Stimulated activated CD4-positive, alpha-beta T cell treated with anti-CD3 and anti-CD28 coated beads, Interleukin-4, amount 100 ng/mL, for 24 hours (primary cell): ENCODE measurements at places on chromosomes 6 and 20.
A peak's percentile ranks its signal among the peaks of the same experiment; 100 is the strongest.

GRCh38 chr6:55994531-55994930 is 119.1 kb upstream of the BMP5 start:
- no peak for DNase-seq

DNA sequence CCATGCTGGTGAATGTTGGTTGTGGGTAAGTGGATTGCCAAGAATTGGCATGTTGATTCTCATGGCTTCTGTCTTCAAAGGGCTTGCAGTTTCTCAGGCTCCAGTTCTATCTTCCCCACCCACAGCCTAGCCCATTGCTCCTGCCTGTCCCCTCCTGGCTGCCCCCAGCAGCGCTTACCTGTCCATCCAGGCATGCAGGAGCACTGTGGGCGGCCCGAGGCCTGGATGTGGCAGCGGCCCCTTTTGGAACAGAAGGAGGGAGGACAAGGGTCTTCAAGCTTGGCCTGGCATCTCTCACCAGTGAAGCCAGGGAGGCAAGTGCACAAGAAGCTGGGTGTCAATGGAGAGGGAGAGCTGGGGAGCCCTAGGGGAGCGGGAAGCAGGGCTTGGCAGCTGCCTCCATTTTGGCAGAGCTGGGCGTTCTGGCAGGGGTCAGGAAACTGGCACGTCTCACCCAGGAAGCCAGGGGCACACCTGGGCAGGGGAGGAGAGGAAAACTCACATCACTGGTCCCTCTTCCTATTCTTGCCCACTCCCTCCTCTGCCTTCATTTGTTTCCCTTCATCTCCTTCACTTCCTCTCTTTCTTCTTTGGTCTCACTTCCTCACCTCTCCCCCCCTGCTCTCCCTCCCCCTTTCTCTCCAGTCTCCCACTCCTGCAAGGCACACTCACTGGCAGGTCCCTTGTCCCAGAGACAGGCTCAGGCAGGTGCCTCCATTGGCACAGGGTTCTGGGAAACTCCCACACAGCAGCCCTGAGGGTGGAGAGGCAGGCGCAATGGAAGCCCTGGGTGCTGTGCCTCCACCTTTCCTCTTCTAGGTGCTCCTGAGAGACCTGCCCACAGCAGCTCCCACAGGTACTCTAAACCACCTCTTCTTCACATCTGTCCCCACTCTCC is 1.3 kb downstream of the NOTCH4 start:
- no peak for DNase-seq

DNA sequence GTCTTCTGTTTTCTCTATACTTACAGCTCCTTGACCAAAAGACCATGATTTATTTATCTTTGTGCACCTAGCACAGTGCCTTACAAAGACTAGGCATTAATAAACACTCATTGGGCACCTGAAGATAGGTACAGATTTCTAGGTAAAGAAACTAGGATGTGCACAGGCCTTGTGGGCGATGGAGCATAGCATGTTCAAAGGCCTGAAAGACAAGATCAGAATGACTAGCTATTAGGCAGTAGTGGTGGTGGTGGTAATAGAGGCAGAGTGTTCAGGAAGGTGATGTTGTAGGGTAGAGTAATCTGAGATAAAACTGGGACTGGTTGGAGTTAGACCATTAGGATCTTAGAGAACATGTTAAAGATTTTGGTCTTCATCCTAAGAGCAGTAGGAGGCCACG is 3.9 kb downstream of the TXLNB start:
- DNase-seq = no peak

DNA sequence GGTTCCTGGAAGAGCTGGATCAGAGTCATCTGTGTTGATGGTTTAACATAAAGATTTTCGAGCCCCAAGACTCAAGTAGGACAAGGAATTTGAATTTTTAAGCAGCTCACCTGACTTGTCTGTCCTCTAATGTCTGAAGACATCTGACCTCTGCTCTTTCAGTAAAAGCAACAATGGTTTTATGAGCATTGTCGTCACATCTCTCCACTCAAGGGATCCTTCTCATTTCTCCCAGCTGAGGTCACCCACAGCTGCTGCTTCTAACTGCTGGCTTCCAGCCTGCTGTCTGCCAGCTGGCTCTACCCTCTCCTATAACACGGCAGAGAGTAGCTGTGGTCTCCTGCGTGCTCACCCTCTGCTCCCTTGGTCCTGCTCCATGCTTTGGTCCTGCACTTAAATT is 24.7 kb upstream of the HDAC2 start:
- no peak for DNase-seq

GRCh38 chr6:169890901-169891300 is 139.5 kb downstream of the ERMARD start:
- DNase-seq = no peak

DNA sequence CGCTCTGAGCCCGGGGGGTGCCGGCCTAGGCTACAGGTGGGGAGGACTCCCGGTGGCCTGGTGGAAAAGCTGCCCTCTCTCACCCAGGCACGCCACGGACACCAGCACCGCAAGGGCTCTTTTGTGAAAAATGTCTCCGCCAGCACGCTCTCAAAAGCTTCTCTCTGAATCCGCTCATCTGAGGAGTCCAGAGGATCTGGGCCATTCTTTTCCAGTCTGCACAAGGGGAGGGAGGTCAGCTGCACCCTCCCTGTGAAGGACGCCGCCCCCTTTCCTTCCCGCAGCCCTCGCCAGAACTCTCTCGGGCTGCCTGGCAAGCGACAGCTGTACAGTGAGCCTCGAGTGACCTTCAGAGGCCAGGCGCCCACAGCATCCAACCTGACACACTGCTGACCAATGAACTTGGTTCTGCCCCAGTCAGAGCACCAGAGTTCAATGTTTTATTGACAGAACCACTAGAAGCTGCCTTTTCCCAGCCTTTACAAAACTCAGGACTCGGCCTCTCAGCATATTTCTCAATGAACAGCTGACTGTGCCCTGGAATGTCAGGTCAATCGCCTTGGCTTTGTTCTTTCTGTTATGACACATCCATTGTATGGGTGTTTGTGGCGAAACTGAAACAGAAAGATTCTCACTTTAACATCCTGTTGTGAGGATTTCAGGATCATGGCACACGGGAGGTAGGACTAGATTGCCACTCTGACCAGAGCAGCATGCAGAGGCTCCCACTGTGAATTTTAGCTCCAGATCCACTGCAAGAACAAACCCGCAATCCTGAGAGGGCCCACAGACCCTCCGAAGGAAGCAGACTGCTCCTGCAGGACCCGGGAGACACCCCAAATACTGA is 26.7 kb downstream of the SERPINB9 start:
- no peak for DNase-seq

- no peak for DNase-seq
Measured at GRCh38 chr6:67594366-67594765, 1040.7 kb upstream of the ADGRB3 start.

DNA sequence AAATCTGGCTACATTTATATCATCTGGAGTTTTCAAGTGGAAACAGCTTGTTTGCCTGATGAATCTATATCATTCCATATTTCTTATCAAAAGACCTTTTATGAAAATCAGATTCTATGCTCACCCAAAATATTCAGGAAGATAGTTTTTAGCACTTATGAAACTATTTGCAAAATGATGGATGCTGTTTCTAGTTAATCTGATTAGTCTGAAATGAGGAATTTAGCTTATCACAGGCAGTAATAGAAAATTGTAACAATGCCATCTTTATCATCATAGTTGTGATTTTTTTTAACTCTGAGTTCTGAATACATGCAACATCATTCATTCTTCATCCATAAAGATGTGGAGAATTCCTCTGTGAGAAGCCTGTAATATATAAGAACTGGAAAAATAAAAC is 229.7 kb downstream of the PLCB1 start:
- no peak for DNase-seq

- no peak for DNase-seq
Measured at GRCh38 chr6:147660334-147661311, 152.1 kb downstream of the SAMD5 start.

DNA sequence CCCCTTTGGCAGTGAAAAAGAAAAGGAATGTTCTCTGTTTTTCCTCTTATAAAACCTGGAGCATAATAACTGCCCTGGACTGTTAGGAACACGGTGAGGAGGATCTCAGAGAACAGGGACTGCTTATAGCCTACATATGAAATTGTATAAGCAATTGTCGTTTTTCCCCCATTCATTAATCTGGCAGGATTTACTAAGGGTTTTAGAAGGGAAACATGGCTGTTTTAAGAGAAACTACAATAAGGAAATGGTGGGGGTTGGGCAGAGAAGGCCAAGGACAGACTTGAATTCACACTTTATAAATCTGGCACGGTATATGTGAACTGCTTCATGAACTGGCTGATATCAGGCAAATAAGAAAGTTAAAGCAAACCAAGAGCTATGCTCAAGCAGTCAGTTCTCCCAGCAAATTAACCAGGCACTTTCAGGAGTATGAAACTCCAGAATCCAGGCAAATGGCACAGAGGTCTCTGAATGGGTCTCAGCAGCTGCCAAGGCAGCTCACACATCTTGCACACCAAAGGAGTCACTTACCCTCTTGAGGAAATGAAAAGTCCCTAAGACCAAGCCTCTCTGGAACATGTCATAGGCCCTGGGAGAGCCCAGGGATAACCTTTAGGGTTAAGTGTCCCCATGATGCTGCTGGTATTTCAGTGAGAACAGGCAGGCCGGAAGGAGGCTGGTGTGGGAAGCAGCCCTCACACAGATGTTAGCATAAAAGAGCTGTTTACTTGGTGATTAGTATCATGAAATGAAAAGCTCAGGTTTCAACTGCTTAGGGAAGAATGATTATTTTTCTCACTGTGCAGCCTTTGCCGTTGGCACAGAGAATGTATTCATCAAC is 260.5 kb upstream of the MARCKS start:
- no peak for DNase-seq

GRCh38 chr6:95686895-95687294 is 109.6 kb downstream of the MANEA start:
- no peak for DNase-seq

GRCh38 chr6:122184401-122184827 is 215.0 kb upstream of the HSF2 start:
- DNase-seq = no peak

DNA sequence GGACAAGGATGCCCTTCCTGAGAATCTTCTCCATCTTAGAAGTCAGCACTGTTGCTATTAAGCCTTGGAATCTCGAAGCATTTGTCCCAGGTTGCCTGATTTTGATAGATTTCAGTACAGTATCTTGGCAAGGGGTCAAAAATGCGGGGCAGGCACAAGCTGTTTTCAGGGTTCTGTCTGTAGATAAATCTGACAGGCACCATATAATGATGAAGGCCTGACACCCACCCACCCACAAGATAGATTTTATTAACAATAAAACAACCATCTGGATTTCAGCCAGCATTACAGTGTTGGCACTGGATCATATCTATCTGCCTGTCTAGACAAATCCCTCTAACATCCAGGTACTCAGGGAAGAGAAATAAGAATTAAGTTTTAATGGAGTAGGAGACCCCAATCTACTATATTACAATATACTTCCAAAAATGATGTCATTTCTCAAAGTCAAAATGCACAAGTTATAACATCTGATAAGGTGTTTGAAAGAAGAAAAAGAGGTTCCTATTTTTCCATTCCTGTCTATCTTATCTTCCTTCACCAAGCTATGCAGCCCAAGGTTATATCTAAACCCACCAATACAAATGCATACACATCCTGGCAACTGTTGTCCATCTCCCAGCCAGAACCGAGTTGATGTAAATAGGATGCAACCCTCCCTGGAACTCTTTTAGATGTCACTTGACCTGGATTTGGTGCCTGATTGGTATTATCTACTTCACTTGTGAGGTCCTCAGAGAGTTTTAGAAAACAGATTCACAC is 10.7 kb downstream of the NEDD9 start:
- no peak for DNase-seq

GRCh38 chr6:11632231-11632630 is 94.7 kb downstream of the TMEM170B start:
- DNase-seq = no peak

DNA sequence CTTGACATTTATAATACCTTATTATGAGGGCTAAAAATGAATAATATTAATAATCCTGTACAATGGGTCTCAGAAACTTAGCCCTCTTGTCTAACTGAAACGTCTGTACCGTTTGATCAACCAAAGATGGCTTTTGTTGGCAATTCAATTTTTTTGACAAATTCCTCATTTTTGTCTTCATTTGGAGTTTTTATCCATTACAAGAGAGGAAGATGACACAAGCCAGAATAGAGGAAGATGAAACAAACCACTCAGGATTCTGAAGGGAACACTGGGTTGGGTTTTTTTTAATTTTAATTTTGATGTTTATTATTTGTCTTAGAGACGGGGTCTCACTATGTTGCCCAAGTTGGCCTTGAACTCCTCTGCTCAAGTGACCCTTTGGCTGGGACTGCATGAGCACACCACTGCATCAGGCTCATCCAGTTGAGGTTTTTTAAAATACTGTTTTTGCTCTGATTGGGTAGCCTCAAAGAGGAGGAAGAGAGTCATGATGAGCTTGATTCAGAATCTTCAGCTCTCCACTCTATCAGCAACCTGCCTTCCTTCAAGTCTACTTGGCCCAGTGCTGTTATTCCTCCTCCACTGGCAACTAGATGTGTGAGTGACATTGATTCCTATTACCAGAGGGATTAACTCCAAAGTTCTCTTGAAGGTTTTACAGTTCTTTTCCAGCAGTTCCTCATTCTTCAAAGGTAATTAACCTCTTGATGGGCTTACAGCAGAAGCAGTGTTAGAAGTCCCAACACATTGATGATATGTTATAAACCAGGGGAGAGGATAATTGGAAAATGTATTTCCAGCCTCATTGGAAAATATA is 71.3 kb downstream of the ATXN1 start:
- DNase-seq = peak; percentile 22

DNA sequence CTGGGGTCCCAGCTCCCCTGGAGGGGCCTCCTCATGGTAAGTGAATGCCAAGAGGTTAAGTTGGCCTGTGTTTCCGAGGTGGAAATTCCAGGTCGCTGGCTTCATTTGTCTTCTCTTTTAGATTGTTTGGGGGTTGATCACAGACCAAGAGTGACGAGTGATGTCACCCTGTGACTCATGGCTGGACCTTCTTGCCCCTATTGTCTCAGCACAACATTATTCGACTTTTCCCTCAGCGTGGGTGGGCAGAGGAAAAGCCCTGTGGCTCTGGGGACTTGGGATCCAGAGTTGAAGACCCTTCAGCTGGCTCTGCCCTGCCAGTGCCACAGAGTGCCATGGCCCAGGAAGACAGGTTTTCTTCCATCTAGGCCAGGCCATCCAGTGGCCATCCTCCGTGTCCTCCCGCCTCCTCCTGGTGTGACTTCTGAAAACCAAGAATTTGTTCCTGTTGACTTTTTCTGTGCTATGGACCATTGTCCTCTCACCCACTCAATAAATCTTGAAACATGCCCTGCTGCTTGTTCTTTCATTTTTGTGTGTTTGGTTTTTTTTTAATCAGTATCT is 15.4 kb upstream of the SNHG17 start:
- no peak for DNase-seq

DNA sequence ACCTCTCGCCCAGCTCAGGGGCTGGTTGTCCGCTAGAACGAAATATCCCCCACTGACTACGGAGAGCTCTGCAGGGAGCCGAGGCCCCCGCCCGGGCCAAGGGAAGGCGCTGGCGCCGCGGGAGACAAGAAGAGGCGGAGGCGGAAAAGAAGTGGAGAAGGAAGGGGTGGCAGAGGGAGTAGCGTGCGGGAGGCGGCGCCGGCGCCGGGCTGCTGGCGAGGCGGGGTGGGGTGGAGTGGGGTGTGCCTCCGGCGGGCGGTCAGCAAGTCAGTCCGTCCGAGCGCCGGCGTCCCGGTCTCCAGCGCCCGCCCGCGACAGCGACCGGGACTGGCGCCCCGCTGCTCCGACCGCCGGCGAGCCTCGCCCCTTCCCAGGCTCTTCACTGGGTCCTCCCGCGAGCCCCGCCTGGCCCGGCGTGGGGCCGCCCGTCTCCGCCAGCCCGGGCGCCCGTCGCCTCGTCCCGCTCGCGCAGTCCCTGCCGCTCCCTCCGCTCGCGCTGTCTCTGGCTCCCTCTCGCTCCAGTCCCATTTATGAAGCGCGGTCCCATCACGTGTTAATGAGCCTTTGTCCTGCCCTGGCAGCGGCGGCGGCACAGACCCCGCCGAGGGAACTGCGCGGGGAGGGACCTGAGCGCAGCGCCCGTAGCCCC is at the start of gene CNR1:
TSS of gene CNR1 (minus strand) at position 504 of the 649 bp plus-strand sequence. CDS start 21,073 bp downstream, outside the sequence.
- DNase-seq = no peak
